Spleen (tissue), 13 donors: ENCODE measurements at places on chromosomes 2 and 18. TPM values are rescaled to one million over a fixed set of nuclear protein-coding genes. Genes with fewer than 3 reads are reported as not detected.
A peak's percentile ranks its signal among the peaks of the same experiment; 100 is the strongest.

DNAJC5G gene
- not detected for polyA plus RNA-seq

GCKR gene
- 0.59 TPM for polyA plus RNA-seq

RBM44 gene
- polyA plus RNA-seq: 0.29 TPM

GAREM2 gene
- 6.3 TPM for polyA plus RNA-seq

AMER3 gene
- polyA plus RNA-seq: not detected

LGALSL gene
- polyA plus RNA-seq: 2.4 TPM

LCLAT1 gene
- polyA plus RNA-seq: 2.3 TPM

ZNF396 gene
- polyA plus RNA-seq: 1.2 TPM

NT5C1B gene
- not detected for polyA plus RNA-seq

LYPD1 gene
- 0.36 TPM for polyA plus RNA-seq

PID1 gene
- polyA plus RNA-seq: 3.2 TPM

CD28 gene
- 1.3 TPM for polyA plus RNA-seq

DNA sequence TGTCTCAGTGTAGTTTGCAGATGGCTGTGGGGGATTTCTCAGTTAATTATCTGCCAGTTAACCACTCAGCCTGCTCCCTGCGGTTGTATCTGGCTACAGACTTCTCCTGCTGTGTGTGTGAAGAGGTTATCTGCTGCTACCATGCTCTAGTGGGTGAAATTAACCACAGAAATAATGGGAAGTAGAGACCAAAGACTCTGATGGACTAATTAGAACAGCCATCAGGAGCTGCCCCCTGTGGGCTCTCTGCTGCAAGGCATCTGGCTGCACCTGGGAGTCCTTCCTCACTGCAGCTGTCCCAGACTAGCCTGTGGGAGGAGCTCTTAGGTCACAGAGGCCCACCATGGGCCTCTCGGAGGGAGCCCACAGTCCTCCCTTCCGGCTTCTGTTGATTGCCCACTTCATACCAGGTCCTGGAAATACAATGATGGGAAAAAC lies 66.6 kb downstream of the CTIF start:
- no peaks in the 10 kb centered on the region for H3K4me1 ChIP-seq
- H3K36me3 ChIP-seq: no peaks in the 10 kb centered on the region
- H3K27ac ChIP-seq: no peak overlapping the region
- no peak overlapping the region for H3K4me3 ChIP-seq
- peak; percentile 42 for DNase-seq
- no peaks in the 10 kb centered on the region for H3K27me3 ChIP-seq

GRCh38 chr2:3610881-3611505 lies 16.1 kb downstream of the COLEC11 start:
- peak; percentile 50 for DNase-seq
- no peak overlapping the region for H3K4me3 ChIP-seq
- H3K27me3 ChIP-seq: no peaks in the 10 kb centered on the region
- no peaks in the 10 kb centered on the region for H3K36me3 ChIP-seq
- H3K27ac ChIP-seq: no peak overlapping the region
- H3K4me1 ChIP-seq: no peaks in the 10 kb centered on the region

GRCh38 chr2:183476490-183476889 lies 352.2 kb downstream of the NUP35 start:
- H3K27me3 ChIP-seq: no peaks in the 10 kb centered on the region
- no peak overlapping the region for H3K27ac ChIP-seq
- no peak for DNase-seq
- H3K4me3 ChIP-seq: no peak overlapping the region
- no peaks in the 10 kb centered on the region for H3K4me1 ChIP-seq

DNA sequence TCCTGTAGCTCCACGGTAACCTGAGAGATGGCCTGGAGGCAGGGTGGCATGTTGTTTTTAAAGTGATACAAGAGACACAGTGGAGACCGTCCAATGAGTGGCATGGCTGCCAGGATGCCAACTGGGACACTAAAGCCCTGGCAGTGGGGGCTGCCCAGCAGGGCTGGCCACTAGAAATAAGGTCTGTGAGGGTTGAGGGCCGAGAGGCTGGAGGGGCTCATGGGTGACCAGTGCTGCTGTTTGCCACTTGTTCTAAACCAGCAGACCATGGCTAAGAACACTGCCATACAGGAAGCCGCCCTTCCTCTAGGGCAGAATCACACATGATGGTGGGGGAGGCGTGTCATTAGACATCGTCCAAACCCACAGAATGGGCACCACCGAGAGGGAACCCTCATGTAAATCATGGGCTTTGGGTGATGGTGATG lies 71.9 kb downstream of the ALPK2 start:
- no peaks in the 10 kb centered on the region for H3K27me3 ChIP-seq
- H3K4me1 ChIP-seq: peaks cover 36% of the 10 kb centered on the region
- no peak overlapping the region for H3K4me3 ChIP-seq
- peak; percentile 79 for DNase-seq

DNA sequence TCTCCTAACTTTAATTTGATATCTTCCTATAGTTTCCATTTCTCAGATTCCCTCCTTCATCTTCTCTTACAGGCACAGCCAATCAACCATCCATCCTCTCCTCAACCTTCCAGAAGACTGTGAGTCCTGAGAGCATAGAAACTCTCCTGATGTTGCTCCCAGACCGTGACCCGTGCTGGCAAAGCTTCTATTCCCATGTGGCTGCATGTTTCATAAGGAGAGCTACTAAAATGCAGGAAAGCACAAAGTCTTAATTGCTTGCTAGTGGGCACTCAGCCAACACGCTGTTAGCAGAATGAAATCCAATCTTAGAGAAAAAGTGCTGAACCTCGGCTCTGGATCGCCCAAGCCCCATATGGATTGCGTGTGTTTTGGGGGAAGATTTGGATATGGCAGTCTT lies 1244.7 kb upstream of the ZEB2 start:
- no peaks in the 10 kb centered on the region for H3K4me1 ChIP-seq
- H3K27ac ChIP-seq: no peak overlapping the region
- no peaks in the 10 kb centered on the region for H3K27me3 ChIP-seq
- no peaks in the 10 kb centered on the region for H3K36me3 ChIP-seq
- no peak for DNase-seq

- DNase-seq: no peak
- H3K27me3 ChIP-seq: no peaks in the 10 kb centered on the region
- H3K4me3 ChIP-seq: no peak overlapping the region
- no peaks in the 10 kb centered on the region for H3K4me1 ChIP-seq
- H3K27ac ChIP-seq: no peak overlapping the region
- H3K36me3 ChIP-seq: no peaks in the 10 kb centered on the region
Observed at GRCh38 chr2:182854375-182855105, 11.9 kb downstream of the FRZB start.

GRCh38 chr2:49403637-49404036 lies 249.3 kb upstream of the FSHR start:
- no peaks in the 10 kb centered on the region for H3K27me3 ChIP-seq
- no peaks in the 10 kb centered on the region for H3K4me1 ChIP-seq
- no peak for DNase-seq
- H3K4me3 ChIP-seq: no peak overlapping the region
- no peak overlapping the region for H3K27ac ChIP-seq

- H3K27me3 ChIP-seq: no peaks in the 10 kb centered on the region
- DNase-seq: no peak
- H3K4me3 ChIP-seq: no peak overlapping the region
- H3K36me3 ChIP-seq: no peaks in the 10 kb centered on the region
- H3K4me1 ChIP-seq: no peaks in the 10 kb centered on the region
- no peak overlapping the region for H3K27ac ChIP-seq
Observed at GRCh38 chr2:129698593-129698992, 280.9 kb upstream of the RAB6C start.

DNA sequence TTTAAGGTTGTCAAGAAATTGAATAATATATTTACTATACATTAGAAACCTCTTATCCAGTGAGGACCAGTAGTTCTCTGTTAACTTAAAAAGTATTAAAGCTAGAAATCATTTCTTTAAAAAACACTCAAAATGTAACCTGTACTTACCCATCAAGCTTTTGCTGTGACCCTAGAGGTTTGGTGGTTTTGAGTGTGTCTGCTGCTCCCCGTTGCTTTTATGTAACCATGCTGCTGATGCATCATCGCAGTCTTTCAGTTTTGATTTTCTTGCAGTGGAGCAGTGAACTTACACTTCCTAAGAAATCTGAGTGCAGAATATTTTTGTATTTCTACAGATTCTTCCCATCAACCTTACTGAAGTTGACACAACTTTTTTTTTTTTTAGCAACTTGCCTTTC lies 34.2 kb downstream of the MRPS9 start:
- no peaks in the 10 kb centered on the region for H3K36me3 ChIP-seq
- no peaks in the 10 kb centered on the region for H3K27me3 ChIP-seq
- no peak overlapping the region for H3K4me3 ChIP-seq
- H3K4me1 ChIP-seq: no peaks in the 10 kb centered on the region
- H3K27ac ChIP-seq: peak overlapping the region; percentile 12
- no peak for DNase-seq

GRCh38 chr2:135151615-135152014 lies 99.5 kb downstream of the RAB3GAP1 start:
- no peaks in the 10 kb centered on the region for H3K27me3 ChIP-seq
- H3K4me3 ChIP-seq: no peak overlapping the region
- no peak for DNase-seq
- no peak overlapping the region for H3K27ac ChIP-seq

DNA sequence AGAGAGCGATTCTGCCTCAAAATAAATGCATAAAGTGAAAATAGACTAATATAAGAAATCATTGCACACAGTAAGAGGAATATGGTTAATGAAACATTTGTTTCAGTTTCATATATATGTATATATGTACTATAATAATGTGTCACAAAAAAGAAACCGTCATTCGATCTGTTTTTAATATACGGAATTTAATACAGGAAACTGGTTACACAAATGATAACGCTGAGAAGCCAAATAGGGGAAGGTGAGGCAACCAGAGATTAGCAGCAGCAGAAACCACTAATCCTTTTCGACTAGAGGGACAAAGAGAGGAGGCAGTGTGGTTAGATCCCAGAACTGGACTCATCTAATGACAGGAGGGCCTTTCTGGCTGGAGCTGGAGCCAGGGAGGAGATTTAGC lies 64.2 kb upstream of the GREB1L start:
- H3K27ac ChIP-seq: no peak overlapping the region
- no peak for DNase-seq
- H3K36me3 ChIP-seq: no peaks in the 10 kb centered on the region
- no peak overlapping the region for H3K4me3 ChIP-seq
- no peaks in the 10 kb centered on the region for H3K4me1 ChIP-seq

DNA sequence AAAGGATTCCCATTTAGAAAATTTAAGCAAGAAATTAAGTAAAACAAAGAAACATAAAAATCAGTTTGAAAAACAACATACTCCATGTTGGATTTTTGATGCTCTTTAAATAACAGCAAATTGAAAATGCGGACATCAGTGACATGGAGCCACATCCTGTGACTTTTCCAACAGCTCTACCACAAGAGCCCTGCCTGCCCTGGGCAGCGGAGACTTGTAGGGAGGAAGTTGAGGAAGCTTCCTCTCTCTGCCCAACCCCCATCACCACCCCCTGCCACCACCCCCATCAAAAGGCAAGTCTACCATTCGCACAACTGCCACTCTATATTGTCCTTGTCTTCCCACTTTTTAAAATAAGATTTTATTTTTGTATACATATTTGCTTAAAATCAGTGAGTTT lies 32.8 kb upstream of the DAPL1 start:
- no peak overlapping the region for H3K4me3 ChIP-seq
- H3K4me1 ChIP-seq: no peaks in the 10 kb centered on the region
- DNase-seq: no peak
- no peak overlapping the region for H3K27ac ChIP-seq

DNA sequence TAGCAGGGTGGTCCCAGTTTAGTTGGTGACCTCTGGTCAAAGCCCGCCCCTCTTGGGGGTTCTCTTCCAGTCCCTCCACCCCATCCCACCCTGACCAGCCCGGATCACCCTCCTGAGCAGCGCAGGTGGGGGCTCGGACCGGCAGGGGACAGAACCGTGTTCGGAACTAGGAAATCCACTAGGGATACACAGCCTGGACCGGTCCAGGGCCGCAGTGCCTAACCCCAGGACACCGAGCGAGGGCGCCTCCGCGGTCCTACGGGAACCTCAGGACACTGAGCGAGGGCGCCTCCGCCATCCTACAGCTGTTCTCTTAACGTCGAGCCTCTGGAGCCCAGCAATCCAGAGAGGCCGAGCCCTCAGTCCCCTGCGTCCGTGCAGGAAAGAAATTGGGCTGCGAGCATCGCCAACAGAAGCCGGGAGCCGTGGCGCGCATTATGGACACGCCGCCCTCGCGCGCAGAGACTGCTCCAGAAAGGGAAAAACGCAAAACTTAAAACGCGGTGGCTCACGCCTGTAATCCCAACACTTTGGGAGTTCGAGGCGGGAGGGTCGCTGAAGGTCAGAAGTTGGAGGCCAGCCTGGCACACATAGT lies 8.5 kb downstream of the RAX start:
- H3K4me1 ChIP-seq: peaks cover 35% of the 10 kb centered on the region
- H3K4me3 ChIP-seq: peak overlapping the region; percentile 39
- no peak for DNase-seq
- H3K36me3 ChIP-seq: no peaks in the 10 kb centered on the region
- H3K27me3 ChIP-seq: peaks cover 73% of the 10 kb centered on the region
- no peak overlapping the region for H3K27ac ChIP-seq

DNA sequence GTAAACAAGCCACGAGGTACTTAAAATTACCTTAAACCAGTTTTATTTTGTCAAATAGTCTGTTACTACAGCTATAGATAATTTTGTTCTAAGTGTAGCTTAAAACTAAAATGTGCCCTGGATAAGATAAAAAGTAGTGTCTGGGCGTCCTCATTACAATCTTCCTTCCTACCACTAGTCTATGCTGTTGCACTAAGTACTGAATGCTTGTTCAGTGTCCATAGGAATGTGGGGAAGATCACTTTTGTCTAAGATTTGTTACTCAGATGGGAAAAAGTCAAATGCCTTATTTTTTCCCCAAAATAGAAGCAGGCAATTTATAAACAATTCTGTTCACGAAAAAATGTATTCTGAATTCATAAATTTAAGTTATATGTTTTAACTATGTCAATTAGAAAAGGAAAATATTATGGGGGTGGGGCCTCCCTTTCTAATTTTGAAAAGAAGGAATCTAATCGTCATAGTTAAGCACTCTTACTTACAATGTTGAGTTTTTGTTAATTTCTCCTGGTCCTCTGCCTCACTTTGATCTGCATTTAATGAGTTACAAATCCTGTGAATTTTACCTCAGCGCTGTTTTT lies 140.4 kb upstream of the VRK2 start:
- H3K4me3 ChIP-seq: no peak overlapping the region
- H3K27ac ChIP-seq: peak overlapping the region; percentile 68
- no peaks in the 10 kb centered on the region for H3K27me3 ChIP-seq
- no peaks in the 10 kb centered on the region for H3K36me3 ChIP-seq
- DNase-seq: no peak

- peaks cover 9% of the 10 kb centered on the region for H3K4me1 ChIP-seq
- no peaks in the 10 kb centered on the region for H3K27me3 ChIP-seq
- H3K36me3 ChIP-seq: no peaks in the 10 kb centered on the region
- no peak overlapping the region for H3K4me3 ChIP-seq
Observed at GRCh38 chr2:11122380-11122779, 32.9 kb upstream of the SLC66A3 start.

- H3K4me1 ChIP-seq: peaks cover 75% of the 10 kb centered on the region
- peak overlapping the region; percentile 85 for H3K27ac ChIP-seq
- peak overlapping the region; percentile 45 for H3K4me3 ChIP-seq
- no peak for DNase-seq
Observed at GRCh38 chr2:10329880-10330699, 27.4 kb downstream of the HPCAL1 start.
